ENCODE measurements at places on chromosomes 16 and 17.

DNA sequence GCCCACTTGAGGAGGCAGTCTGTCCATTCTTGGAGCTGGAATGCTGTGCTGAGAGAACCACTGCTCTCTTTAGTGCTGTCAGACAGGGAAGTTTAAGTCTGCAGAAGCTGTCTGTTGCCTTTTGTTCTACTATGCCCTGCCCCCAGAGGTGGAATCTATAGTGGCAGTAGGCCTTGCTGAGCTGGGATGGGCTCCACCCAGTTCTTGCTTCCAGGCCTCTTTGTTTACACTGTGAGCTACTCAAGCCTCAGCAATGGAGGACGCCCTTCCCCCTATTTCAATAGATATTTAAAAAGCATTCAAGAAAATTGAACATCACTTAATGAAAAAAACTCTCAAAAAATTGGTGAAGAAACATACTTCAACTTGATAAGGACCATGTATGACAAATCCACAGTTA is 313.5 kb downstream of the PHKB start:
- DNase-seq: no peak

- no peak for DNase-seq
These were observed 58.3 kb downstream of the ABCC1 start for GRCh38 chr16:16007743-16008111.

- DNase-seq: no peak
These were observed 279.1 kb downstream of the IRX3 start for GRCh38 chr16:54007504-54007903.

GRCh38 chr17:65181237-65182061 is 44.3 kb downstream of the RGS9 start:
- DNase-seq: no peak

GRCh38 chr17:82003411-82004381 is 19.0 kb downstream of the CENPX start:
- DNase-seq: no peak
